ENCODE measurements at places on chromosomes 11 and 22. TPM values are rescaled to one million over a fixed set of nuclear protein-coding genes. Genes with fewer than 3 reads are reported as not detected.

PKP3 gene
- total RNA-seq = 40.1 TPM

NF2 gene
- total RNA-seq = 11.1 TPM

GAB2 gene
- 5.5 TPM for total RNA-seq

C11orf97 gene
- total RNA-seq = not detected

ADAMTS15 gene
- 7.5 TPM for total RNA-seq

LDHAL6A gene
- total RNA-seq = not detected

SLCO2B1 gene
- 2.9 TPM for total RNA-seq

OR52E8 gene
- total RNA-seq = not detected

USP2 gene
- total RNA-seq = 1.9 TPM

CARD10 gene
- 29.9 TPM for total RNA-seq

KRTAP5-10 gene
- not detected for total RNA-seq

LDLRAD3 gene
- 32.4 TPM for total RNA-seq

FXYD6 gene
- total RNA-seq = 0.55 TPM

EPS8L2 gene
- 75.7 TPM for total RNA-seq

ZNF280B gene
- total RNA-seq = 1.1 TPM

DSCAML1 gene
- 0.64 TPM for total RNA-seq

PLAAT2 gene
- 0.68 TPM for total RNA-seq

SHANK3 gene
- 4.4 TPM for total RNA-seq

TRIM29 gene
- total RNA-seq = 20.8 TPM

HTR3A gene
- not detected for total RNA-seq

MAP6 gene
- total RNA-seq = 1.4 TPM

FADS1 gene
- total RNA-seq = 190 TPM

C22orf15 gene
- not detected for total RNA-seq

LYVE1 gene
- 1.2 TPM for total RNA-seq

PANX3 gene
- total RNA-seq = not detected

TMEM132A gene
- total RNA-seq = 138 TPM

KCNC1 gene
- total RNA-seq = 0.05 TPM

SERPINH1 gene
- total RNA-seq = 92.0 TPM

ACR gene
- total RNA-seq = not detected

OR52J3 gene
- total RNA-seq = not detected

INS gene
- total RNA-seq = not detected

MRGPRG gene
- total RNA-seq = not detected

ANO5 gene
- total RNA-seq = 1.6 TPM

GTSE1 gene
- total RNA-seq = 28.0 TPM

OLFML1 gene
- total RNA-seq = not detected

TMA7B gene
- total RNA-seq = not detected

EIF1AD gene
- 39.8 TPM for total RNA-seq

LRRC10B gene
- total RNA-seq = 0.21 TPM

ADM gene
- total RNA-seq = 144 TPM
